NCI-H1930 (cell line): ENCODE measurements at places on chromosomes 12 and 14.

- no peak for DNase-seq
Measured at GRCh38 chr12:68070957-68071356, 81.7 kb downstream of the IFNG-AS1 start.

DNA sequence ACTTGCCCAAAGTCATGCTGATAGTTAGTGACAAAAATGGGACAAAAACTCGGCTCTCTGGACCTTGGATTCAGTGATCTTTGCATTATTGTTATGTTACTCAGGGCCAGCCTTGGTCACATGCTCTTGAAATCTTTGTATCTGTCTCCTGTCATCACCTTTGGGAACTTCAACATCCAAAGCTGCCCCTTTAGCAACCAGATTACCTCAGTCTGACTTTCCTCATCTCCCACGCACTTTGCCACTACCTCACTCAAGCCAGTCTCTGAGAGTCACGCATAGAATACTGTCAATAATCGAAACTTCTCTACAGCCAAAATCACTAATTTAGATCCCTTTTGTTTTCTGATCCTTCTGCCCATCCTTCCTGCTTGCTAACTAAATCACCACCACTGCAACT is 90.8 kb upstream of the DAAM1 start:
- no peak for DNase-seq

- no peak for DNase-seq
Measured at GRCh38 chr12:89154743-89155499, 197.4 kb downstream of the DUSP6 start.

GRCh38 chr14:56895154-56895553 is 84.9 kb upstream of the OTX2 start:
- DNase-seq: no peak

DNA sequence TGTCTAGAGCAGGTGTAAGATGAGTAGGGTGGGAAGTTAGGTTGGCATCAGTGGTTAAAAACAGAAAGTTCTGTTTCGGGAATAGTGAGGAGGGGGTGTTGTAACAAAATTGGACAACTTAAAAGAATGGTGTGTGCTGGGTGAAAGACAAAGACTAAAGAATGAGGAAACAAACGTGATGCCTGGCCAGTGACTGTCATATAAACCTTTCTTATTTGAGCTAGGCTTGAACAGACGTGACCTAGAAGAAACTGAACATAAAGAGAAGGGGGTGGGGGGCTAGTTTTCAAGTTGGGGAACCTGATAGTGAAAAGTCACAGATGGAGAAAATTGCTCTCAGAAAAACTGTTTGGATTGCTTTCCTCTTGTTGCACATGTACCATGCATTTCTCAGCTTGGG is 39.6 kb downstream of the RAD52 start:
- DNase-seq: no peak

DNA sequence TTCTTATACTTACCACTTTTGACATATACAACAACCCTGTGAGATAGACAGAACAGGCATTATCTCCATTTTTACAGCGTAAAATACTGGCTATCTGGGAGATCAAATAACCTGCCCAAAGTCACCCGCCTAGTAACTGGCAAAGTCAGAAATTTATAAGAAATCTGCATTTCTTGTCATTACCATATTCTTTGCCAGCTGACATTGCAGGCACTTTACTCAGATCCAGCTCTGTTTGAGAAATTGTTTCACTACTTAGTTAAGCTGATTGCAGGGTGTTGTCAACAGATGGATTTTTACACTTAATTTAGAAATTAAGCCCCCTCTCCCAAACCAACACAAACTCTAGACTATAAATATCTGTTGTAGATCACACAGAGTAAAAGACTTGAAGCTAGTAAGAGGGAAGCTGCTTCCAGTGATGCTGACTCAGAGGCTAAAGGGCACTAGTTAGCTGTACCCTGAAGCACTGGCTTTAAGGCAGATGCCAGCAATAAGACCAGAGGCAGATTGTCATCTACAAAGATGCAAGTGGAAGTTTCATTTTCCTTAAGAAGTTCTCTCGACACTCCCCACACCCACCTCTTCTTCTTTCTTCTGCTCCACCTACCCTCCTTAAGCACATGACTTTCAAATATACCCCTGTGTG is 153.1 kb downstream of the ANO6 start:
- DNase-seq: no peak
